ENCODE measurements at places on chromosomes 1 and 21.

GRCh38 chr1:245058882-245059281, 95.9 kb upstream of the KIF26B start:
- DNase-seq, result no peak

DNA sequence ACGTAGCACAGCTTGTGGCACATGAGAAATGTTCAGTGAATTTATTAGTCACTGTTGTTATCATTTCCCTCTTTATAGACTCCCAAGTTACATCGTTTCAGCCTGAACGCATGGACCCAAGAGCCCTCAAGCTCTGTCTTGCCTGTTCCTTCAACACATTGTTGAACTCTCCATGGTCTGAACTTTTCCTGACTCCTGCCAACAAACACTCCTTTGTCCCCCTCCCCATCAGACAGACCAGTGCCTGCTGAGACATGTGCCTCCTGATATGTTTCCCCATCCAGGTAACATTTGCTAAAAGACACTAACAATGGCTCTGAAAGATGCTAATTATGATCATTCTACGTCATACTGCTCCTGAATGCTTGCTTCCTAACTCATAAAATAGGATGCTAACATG, 108.7 kb upstream of the NFIA start:
- no peak for DNase-seq

- no peak for DNase-seq
Observed at GRCh38 chr1:42012852-42013251, 94.1 kb upstream of the HIVEP3 start.

DNA sequence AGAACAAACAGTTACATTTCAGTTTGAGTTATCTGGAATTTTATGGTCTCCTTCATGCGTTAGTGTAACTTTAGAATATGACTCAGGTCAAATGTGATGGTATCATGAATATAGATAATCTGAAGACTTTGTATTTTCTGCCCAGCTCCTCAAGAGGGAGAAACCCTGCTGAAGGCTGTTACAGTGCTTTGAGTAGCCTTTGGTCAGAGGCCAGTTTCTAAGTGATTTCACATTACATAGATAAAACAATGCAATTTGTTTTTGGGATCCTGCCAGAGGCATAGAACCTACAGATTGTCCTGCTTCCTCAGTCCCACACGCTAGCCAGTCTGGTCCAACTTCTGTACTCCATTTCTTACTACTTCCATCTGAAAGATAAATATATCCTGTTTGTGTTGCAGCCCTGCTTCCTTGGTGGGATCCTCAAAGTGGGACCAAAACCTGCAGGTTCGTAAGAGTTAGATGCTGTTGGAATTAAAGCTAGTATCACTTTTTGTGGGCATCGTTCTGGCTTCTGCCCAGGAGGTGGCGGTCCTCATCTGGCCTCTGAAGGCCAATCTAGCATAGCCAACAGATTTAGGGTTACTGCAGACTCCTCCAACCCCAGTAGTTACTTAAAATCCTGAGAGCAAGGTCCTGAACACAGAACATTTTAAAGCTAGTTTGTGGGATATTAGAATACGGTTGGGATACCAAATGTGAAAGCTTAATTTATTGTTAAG, 645.8 kb upstream of the USP24 start:
- no peak for DNase-seq

DNA sequence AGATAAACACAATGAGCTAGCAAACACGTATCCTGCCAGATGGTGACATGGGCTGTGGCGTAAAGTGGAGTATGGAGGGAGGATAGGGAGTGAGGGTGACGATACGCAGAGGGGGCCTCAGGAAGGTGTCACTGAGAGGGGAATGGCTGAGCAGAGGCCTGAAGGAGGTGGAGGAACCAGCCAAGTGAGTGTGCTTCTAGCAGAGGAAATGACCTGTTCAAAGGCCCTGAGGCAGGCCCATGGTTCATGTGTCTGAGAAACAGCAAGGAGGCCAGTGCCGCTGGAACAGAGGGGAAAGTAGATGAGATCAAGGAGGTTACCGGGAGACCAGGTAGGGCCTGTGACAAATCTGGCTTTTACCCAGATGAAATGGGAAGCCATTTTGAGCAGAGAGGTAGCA, 36.0 kb downstream of the TAS1R2 start:
- DNase-seq, result no peak

DNA sequence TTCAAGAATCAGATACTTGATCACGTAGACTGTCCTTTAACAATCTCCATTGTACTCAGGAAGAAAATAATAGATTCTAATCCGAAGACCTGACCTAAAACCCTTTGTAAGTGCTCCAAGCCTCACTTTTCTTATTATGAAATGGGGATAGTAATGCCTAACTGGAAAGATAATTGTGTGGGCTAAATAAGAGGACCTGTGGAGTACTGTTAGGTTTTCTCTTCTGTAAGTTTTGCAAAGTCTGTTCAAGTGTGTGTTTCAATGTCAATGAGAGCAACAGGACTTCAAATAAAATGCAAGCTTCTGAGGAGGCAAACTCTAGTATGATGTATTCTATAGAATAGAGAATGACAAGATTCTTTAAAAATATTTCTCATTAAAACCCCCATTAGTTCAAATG, 348.6 kb downstream of the USP25 start:
- DNase-seq, result no peak

DNA sequence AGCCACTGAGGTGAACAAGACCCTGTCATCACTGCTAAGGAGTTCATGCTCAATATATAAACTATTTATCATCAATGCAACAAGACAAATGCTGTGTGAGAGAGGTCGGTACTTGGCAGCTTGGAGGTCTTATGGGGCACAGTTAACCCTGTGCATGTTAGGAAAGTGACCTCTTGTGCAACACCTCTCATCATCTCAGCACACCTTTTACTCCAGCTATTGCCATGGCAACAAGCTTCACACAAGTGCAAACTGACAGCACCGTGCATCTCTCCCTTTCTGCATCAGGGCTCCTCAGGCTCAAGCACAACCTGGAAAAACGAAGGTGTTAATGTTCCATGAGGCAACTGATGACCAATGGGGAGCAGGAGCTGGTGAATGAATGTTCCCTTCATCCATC, 14.7 kb upstream of the MYSM1 start:
- DNase-seq, result no peak

DNA sequence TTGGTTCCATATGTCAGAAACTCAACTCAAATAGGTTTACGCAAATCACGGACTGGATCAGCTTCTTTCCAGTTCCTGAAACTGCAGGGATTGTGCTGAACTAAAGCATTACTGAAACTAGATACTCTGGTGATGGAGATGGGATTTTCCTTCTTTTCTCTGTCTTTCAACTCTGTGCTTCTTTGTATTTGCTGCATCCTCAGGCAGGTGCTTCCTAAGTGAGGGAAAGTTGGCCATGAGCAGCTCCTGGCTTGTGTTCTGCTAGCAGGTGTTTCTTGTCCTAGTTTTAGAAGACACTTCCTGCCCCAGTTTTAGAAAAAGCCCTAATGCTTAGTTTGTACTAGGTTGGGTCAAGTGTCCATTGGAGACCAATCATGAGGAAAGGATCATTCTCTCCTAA, 86.7 kb upstream of the USP24 start:
- no peak for DNase-seq

- no peak for DNase-seq
Observed at GRCh38 chr1:98693385-98693784, 31.9 kb downstream of the SNX7 start.

Data from activated CD4-positive, alpha-beta T cell treated with anti-CD3 and anti-CD28 coated beads, Interleukin-2, Interleukin-4, amounts not matched to agents 100 ng/mL and 50 ng/mL, durations not matched to agents 16 hours and 8 hours (primary cell).